ENCODE measurements at places on chromosomes 7 and 10.

GRCh38 chr10:132111871-132112341, 46.2 kb downstream of the JAKMIP3 start:
- no peak for DNase-seq

DNA sequence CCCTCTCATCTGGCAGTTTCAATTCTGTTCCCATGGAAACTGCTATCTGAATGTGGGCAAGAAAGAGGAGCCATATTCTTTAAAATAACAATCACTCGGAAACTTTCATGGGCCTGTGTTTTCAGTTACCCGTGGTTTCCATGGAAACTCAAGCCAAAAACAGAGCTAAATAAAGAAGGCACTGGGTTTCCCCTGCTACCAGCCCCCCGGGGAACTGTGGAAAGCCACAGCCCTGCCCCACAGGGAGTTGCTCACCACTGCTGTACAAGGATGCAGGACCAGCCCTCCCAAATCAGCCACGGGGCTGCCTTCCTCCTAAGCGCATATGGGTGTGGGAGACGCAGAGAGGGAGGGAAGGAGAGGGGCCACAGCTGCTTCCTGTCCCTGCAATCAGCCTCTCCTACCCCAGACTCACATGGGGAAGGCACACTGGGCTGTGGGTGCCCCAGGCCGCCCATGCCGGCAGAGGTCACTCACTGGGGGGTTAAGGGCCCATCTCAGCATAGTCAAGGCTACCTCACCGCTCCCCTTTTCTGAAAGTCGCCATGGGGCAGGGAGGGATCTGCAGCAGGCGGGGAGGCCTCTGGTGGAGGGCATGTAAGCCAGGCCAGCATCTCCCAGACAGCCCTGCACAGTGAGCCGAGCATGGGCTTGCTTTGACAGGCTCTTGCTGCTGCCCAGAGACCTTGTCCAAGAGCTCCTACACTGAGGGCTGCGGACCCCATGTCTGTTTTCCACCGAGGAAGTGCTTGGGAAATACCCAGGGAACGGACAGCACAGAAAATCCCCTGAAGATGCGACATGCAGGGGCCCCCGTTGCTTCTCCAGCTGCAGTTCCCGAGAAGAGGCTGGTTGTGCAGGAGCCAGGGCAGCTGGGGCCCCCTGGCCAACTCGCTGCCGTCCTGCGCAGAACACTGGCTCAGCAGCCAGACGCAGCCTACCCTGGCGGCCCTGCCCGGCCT, 157.3 kb upstream of the PPP2R2D start:
- DNase-seq = no peak

DNA sequence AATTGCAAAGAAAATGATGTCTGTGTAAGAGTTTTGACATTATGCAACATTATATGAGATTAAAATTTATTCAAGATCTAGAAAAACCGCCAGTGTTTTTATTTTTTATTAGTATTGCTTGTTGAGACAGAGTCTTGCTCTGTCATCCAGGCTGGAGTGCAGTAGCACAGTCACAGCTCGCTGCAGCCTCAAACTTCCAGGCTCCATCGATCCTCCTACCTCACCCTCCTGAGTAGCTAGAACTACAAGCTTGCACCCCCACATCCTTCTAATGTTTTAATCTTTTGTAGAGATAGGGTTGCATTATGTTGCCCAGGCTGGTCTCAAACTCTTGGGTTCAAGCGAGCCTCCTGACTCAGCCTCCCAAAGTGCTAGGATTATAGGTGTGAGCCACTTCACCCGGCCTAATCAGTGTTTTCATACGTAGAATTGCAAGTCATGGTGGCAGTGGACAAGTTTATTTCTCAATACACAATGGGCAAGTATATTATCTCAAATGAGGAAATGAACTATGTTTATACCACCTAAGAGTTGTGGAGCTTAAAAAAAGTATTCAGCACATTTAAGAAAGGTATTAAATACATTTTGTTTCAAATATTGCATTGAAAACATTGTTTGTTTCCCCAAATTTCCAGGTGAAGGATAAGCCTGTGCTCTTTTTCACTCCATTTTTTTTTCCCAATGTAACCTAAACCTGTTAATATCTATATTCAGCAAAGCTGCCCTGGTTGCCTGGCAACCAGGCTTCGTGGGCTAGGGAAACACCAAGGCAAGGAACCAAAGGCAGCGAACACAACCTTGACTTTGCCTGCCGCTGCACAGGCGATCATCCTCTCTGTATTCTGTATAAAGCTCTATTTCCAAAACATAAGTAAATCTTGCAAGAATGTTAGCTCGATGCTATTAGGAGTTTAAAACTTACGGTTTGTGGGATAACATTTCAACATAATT, 163.9 kb downstream of the CACNB2 start:
- no peak for DNase-seq

DNA sequence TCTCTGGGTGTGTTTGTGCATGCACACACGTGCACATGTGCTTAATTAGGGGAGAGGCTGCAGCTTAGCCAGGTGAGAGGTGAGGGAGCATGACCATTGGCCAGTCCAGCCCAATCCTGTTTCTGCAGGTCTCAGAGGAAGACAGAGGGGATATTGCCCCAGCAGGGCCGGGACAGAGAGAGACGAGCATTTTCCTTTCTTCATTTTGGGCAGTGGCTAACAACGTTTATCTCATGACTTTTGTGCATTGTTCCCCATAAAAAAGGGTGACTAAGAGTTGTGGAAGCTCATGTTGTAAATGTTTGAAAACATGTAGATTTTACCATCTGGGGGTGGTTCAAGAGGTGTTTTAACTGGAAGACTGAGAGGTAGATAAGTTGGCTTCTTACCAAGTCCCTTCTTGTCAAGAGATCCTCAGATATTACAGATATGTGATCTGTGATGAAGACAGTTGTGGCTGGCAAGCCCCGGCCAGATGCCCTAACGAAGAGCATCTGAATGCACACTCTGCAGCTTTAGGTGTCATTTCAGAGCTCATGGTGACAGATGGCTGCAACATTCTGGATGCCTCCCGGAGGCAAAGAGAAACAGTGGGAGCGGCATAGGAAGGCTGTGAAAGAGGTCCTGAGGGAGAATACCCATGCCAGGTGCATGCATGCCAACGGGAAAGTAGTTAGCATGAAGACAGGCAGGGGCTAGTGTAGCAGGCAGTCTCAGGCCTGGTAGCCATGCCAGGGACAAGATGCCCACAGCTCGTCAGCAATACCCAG, 16.7 kb upstream of the DMBT1 start:
- no peak for DNase-seq

- no peak for DNase-seq
These were observed 1174.3 kb downstream of the XPNPEP1 start for GRCh38 chr10:108749042-108749441.

- DNase-seq = peak; percentile 73
These were observed 1.5 kb downstream of the IL15RA start for GRCh38 chr10:5975641-5976473.

- DNase-seq = no peak
These were observed 314.3 kb upstream of the ZMIZ1 start for GRCh38 chr10:78754269-78755062.

DNA sequence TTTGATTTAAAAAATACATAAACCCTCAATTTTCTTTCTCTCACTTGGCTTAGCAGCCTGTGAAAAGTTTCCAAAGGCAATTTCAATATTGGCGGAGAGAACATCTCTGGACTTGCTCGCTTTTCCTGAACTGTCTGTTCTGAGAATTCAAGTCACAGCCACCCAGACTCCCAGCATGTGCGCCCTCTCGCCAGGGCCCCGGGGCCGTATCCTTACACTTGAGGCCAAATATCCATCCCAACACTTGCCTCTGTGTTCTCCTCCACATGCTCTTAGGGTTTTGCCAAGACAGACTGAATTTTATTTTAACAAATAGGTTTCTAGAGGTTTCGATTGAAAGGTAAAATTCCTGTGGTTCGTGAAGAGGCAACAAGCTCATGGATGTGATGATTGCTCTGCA, 111.5 kb upstream of the GPR26 start:
- no peak for DNase-seq

GRCh38 chr7:69018200-69018599, 580.1 kb upstream of the AUTS2 start:
- no peak for DNase-seq

GRCh38 chr7:116517626-116518025, 7.2 kb upstream of the CAV1 start:
- no peak for DNase-seq

DNA sequence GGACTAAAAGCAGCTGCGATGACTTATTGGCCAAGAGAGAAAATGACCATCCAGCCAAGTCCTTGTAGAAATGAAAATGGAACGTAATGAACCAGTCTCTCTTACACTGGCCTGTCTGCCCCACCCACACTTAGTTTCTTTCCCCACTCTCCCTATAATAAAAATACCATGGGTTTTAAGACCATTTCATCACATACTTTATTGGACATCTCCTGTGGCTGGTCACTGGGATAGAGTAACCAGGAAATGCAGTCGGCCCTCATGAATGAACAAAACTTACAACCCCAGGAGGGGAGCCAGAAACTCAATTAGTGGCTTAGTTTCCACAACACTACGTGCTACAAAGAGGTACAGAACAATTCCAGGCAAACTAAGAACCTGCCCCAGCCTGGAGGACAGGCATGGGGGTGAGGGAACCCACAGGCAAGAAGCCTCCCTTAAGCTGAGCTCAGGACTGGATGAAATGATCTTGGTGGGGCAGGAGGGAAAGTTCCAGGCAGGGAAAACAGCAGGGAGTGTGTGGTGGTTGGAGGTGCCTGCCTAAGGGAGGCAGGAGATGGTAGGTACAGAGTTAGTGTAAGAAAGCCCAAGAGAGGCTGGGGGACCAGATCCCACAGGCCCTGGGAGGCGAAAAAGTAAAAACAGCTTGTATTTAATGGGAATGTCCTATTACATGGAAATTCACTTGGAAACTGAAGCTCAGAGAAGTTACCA, 29.6 kb downstream of the MKI67 start:
- no peak for DNase-seq

- no peak for DNase-seq
These were observed 22.6 kb upstream of the KBTBD2 start for GRCh38 chr7:32914184-32914583.

GRCh38 chr7:19101909-19102308, 15.5 kb downstream of the TWIST1 start:
- DNase-seq = no peak

GRCh38 chr10:117463545-117463920, 79.0 kb upstream of the EMX2 start:
- DNase-seq = no peak

DNA sequence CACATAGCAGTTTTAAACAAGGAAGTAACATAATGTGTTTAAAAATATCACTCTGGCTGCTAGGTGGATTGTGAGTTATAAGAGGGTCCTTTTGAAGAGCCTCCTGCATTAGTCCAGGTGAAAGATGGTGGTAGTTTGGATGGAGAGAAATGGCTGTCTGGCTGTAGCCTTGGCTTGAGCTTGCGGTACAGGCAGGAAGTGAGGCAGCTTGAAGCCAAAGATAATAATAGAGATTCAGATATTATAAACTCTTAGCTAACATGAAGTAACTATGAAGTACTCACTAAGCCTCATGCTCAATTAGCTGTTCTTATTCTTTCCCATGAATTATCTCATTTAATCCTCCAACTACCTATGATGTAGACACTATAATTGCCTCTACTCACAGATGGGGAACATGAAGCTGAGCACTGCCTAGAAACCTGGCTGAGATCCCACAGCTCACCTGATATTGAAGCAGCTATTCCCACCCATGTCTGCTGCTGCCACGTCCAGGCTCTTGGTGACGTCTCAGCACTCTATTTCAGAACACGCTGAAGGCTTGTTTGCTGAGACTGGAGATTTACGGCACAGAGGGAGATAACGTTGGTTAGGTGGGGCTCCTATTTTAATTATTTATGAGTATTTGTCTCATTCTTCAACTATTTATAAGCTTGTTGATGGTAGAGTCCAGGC, 10.4 kb downstream of the C10orf120 start:
- DNase-seq = no peak

GRCh38 chr7:116159711-116160110, 50.6 kb upstream of the TES start:
- DNase-seq = no peak

DNA sequence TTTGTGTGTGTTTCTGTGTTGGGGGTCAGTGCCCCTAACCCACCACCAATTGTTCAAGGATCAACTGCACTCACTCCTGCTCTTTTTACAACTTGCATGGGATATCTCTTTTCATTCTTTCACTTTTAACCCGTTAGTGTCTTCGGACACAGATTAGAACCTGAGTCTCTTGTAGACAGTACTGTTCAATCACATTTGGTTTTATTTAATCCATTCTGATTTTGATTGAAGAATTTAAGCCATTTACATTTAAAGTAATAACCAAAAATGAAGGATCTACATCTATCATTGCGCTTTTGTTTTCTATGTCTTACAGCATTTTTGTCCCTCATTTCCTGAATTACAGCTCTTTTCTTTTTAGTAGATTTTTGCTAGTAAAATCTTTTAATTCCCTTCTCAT, 43.6 kb downstream of the ZNF248 start:
- DNase-seq = no peak

DNA sequence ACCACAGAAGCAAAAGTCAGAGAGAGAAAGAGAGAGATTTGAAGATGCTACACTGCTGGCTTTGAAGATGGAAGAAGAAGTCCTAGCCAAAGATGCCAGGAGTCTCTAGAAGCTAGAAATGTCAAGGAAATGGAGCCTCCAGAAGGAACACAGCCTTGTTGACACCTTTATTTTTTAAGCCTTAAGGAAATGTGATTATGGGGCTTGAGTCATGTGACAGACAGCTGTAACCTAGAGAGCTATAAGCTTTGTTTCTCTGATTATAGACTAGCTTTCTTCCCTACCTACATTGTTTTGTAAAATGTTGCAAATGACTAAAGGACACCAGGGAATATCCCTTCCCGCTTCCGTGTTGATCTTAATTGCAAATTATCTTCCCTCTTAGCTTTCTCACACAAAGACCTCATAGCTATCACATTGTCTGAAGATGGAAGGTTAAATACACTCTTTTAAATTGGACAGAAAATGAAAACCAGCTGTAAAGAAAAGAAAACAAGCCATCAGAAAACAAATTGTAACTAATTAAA, 199.9 kb downstream of the ARHGAP12 start:
- no peak for DNase-seq

Measured in activated CD4-positive, alpha-beta T cell treated with anti-CD3 and anti-CD28 coated beads, Interleukin-2, amount 50 U/mL, for 48 hours (primary cell).